ENCODE measurements at places on chromosomes 2 and 18.

DNA sequence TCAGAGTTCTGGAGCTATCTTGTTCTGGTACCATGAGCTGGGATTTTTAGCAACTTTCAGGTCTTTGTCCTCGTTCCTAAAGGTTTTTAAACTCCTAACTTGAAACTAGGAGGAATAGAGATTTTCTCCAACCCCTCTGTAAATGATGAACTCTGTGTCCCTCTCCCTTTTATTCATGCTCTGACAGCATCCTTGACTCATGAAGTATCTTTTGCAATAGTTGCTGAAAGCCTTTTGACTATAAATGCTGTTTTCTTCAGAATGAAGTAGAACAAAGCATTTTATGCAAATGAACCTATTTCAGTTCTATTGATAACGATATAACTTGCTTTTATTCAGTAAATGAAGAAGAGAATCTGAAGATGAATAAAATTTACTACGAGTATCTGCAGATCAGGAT is 17.0 kb upstream of the MAPRE2 start:
- no peak for DNase-seq

DNA sequence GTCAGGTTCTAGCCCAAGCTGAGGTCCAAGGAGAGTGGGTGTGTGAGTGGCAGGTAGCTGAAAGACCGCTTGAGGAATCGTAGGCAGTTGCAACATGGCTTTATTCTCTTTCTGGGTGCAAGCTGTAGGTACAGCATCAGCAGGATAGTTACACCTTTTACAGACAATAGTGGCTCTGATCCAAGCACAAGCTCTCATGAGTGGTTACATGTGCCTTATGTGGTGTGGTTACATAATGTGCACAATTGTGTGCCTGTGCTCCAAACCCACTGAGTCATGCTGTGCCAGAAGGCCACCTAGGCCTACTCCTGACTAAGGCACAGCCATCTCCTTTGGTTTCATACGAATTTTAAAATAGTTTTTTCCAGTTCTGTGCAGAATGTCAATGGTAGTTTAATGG is 227.6 kb downstream of the SATB2 start:
- no peak for DNase-seq

DNA sequence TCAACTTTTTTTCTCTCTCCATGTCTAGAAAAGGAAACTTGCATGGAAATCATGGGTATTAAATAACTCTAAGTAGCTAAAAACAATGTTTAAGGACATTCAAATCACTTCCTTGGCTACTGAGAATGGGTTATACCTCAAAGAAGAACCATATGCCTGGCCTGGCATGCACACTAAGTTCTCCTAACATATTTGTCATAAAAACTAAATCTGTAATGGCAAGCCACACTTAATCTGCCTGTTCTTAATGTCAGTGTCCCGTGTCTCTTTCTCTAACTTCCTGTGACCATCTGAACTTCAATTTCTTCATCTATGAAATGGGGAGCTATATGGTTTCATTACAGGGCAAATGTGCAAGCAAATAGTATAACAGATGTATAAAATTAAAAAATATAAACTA is 11.1 kb downstream of the PDE1A start:
- DNase-seq = no peak

GRCh38 chr2:144443837-144444817 is 75.8 kb downstream of the ZEB2 start:
- no peak for DNase-seq

DNA sequence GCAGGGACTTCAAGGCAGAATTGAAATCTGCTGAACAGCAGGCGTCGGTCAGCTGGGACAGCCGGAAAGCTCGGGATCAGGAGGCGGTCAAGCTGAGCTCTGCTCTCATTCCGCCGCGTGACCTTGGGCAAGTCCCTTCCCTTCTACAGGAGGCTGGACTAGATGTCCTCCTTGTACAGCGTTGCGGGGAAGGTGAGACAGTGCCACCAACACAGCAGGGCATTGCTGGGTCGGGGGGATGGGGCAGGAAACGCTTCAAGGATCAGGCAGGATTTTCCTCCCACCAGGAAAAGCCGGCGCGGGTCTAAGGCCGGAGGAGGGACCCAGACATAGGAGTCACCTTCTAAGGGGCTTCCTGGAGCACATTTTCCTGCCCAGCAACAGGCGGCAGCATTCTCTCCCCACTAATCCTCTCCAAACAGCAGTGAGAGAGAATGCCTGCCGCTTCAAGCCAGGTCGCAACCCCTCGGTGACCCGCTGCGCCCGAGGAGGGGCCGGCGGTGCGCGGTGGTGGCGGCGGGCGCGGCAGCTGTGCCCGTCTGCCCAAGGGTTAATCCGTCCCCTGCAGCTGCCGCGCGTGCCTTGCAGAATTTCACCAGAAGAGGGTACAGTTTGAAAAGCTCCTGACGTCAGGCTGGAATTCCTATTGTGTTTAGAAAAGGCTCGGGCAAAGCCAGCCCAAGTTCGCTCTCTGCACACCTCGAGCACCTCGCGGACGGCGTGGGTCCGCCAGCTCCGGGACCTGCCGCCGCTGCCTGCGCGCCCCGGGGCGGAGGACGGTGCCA is at the start of gene KCNF1:
KCNF1 (plus strand) TSS at position 644 of the 785 bp plus-strand sequence. CDS start 493 bp downstream, outside the sequence.
- no peak for DNase-seq
